Left colon (tissue), 2 donors: ENCODE measurements at places on chromosomes 4 and X. TPM values are rescaled to one million over a fixed set of nuclear protein-coding genes. Genes with fewer than 3 reads are reported as not detected.

DNA sequence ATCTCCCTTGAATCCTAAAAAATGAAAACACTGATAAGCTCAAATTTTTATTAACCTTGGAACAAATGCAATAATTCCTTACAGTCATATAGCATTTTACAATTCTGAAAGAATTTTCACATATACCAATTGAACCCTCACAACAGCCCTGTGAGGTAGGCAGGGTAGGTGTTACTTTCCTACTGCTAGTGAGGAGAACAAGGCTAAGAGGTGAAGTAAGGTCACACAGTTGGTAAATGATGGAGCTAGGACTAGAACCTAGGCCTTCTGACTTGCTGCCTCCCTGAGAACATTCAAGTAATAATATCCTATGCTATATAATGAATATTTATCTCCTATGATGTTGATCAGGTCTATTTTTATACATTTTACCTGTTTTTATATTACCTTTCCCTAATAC lies 9.7 kb downstream of the TAF9B start:
- no peak for DNase-seq

DNA sequence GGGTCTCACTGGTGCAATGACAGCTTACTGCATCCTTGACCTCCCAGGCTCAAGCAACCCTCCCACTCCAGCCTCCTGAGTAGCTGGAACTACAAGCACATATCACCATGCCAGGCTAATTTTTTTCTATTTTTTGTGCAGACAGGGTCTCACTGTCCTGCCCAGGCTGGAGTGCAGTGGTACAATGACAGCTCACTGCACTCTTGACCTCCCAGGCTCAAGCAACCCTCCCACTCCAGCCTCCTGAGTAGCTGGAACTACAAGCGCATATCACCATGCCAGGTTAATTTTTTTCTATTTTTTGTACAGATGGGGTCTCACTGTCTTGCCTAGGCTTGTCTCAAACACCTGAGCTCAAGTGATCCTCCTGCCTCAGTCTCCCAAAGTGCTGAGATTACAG lies 74.0 kb downstream of the GASK1B start:
- DNase-seq, result no peak

- DNase-seq, result no peak
Measured at GRCh38 chrX:103817502-103817901, 14.6 kb downstream of the RAB9B start.

The F8A2 gene
- total RNA-seq, result not detected

The DKC1 gene
- 25.6 TPM for total RNA-seq

- DNase-seq, result no peak
Measured at GRCh38 chr4:126859872-126860271, 772.9 kb upstream of the INTU start.

The AGTR2 gene
- not detected for total RNA-seq

The STS gene
- total RNA-seq, result 34.9 TPM

- no peak for DNase-seq
Measured at GRCh38 chrX:68833855-68834331, 5.1 kb downstream of the EFNB1 start.

DNA sequence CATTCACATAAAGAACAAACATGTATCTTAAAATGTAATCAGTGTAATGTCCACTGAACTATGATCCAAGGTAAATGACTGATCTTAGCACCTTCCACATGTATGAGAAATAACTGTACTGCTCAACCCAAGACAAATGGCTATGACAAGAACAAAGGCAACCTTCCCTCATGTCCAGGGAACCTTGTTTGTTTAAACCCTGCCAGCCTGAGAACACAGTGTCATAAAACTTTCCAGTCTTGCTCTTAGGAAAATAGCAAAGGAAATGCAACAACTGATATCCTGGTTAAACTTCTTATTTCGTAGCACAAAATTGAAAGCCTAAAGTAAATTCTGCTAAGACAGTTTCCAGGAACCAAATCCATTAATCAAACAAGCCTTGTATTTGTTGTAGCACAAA lies 494.3 kb downstream of the IL15 start:
- no peak for DNase-seq

GRCh38 chr4:41517747-41518146 lies 20.2 kb upstream of the LIMCH1 start:
- no peak for DNase-seq

DNA sequence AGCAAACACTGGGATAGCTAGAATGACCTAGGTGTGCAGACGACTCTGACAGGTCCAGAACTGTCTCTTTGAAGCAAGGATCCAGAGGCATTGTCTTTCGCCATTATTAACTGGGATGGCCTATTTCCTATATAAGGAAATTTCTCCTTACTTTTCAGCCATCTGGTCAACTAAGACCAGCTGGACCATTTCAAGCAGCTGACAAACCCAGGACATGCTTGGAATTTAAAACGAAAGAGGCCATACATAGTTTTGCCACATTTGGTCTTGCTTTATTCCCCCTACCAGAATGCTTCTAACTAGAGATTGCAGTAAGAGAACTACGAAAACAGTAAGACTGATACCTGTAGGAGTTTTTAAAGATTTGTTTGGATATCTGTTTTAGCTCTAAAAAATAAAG lies 87.0 kb downstream of the GLRA2 start:
- DNase-seq, result no peak
